Large intestine (tissue), 12 donors: ENCODE measurements at places on chromosomes 12 and 14.

GRCh38 chr12:130583317-130583716, 132.8 kb downstream of the RIMBP2 start:
- H3K4me3 ChIP-seq = no peak overlapping the region
- no peak for DNase-seq
- H3K27me3 ChIP-seq = no peaks in the 10 kb centered on the region
- no peaks in the 10 kb centered on the region for H3K4me1 ChIP-seq
- no peak overlapping the region for H3K27ac ChIP-seq
- no peaks in the 10 kb centered on the region for H3K36me3 ChIP-seq

DNA sequence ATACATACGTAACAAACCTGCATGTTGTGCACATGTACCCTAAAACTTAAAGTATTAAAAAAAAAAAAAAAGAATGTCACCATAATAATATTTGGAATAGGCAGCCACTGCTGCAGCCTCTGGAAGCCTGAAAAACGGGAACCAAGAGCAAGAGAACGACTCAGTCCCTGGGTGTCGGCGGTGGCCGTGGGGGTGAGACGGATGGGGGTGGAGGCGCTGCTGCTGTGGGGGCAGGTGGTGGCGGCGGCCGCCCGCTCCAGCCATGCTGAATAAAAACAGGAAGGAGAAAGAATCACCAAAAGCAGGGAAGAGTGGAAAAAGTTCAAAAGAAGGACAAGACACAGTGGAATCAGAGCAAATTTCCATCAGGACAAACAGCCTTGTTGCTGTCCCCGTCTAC, 46.9 kb downstream of the ZFYVE21 start:
- H3K27ac ChIP-seq = no peak overlapping the region
- H3K27me3 ChIP-seq = no peaks in the 10 kb centered on the region
- DNase-seq = no peak
- peaks cover 9% of the 10 kb centered on the region for H3K36me3 ChIP-seq

- no peak overlapping the region for H3K27ac ChIP-seq
- DNase-seq = no peak
- no peaks in the 10 kb centered on the region for H3K4me1 ChIP-seq
- H3K4me3 ChIP-seq = no peak overlapping the region
- no peaks in the 10 kb centered on the region for H3K36me3 ChIP-seq
These were observed 243.6 kb downstream of the KIF21A start for GRCh38 chr12:39199351-39199750.

- DNase-seq = no peak
- no peaks in the 10 kb centered on the region for H3K27me3 ChIP-seq
- H3K27ac ChIP-seq = no peak overlapping the region
- no peaks in the 10 kb centered on the region for H3K36me3 ChIP-seq
- H3K4me1 ChIP-seq = no peaks in the 10 kb centered on the region
These were observed 24.2 kb upstream of the RNASE3 start for GRCh38 chr14:20866963-20867362.
